ENCODE measurements at places on chromosomes 6 and 20. TPM values are rescaled to one million over a fixed set of nuclear protein-coding genes. Genes with fewer than 3 reads are reported as not detected.

Gene CD109
- 12.6 TPM for total RNA-seq

Gene LPA
- not detected for total RNA-seq

Gene ETV7
- total RNA-seq = 2.6 TPM

Gene BCAS4
- 7.7 TPM for total RNA-seq

Gene CTSZ
- total RNA-seq = 242 TPM

Gene MUCL3
- 13.8 TPM for total RNA-seq

Gene EYA2
- total RNA-seq = 3.8 TPM

Gene GHRH
- not detected for total RNA-seq

Gene TFAP2D
- total RNA-seq = not detected

Gene PLEKHG1
- 8.4 TPM for total RNA-seq

Gene PTPRT
- not detected for total RNA-seq

Gene MRAP2
- 67.5 TPM for total RNA-seq

Gene PCK1
- 0.56 TPM for total RNA-seq

Gene GRM1
- total RNA-seq = 0.54 TPM

Gene KIFC1
- 0.81 TPM for total RNA-seq

Gene CPNE5
- 1.6 TPM for total RNA-seq

DNA sequence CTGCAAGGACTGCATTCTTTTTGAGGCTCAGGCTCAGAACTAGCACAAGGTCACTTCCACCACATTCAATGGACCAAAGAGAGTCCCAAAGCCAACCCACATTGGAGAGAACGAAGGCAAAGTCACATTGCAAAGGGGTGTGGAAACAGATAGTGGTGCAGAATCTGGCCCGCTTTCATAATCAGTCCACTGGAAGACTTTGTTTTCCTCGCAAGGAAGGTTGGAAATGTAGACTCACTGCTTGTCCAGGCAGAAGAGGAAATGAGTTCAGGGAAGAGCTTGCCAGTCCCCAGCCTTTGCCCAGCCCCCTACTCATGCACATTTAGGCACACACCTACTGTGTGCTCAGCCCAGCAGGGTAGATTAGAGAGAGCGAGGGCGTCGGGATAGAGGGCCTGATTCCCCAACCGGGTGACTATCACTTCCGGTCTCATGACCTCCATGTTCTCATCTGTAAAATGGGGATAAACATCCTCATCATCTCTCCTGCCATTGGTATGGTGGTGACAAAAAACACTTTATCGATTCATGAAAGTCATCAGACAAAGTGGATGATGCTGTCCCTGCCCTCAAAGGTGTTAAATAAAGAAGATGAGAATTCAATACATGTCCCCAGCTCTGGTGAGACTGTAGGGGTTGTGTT lies 24.3 kb upstream of the CCN5 start:
- DNase-seq = no peak

GRCh38 chr6:158158123-158158522 lies 9.9 kb downstream of the SERAC1 start:
- DNase-seq = no peak

GRCh38 chr6:143200167-143200770 lies 139.6 kb downstream of the AIG1 start:
- DNase-seq = no peak

DNA sequence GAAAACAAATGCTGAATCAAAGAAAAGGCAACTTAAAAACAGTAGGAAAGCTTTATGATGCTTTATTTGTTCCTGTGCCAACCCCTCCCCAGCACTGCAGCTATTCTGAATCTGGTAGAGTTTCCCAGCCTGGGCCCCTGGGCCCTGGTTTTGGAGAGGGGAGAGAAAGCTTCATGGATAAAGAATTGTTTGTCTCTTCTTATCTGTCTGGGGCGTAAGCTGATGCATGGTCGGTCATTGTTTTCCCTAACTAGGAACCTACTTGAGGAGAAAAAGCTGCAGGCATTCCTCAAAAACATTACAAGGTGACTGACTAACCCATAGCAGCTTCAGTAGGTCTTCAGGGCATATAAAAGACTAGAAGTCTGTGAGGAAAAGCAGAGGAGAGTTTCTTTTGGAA lies 758.1 kb upstream of the EPHA7 start:
- no peak for DNase-seq

DNA sequence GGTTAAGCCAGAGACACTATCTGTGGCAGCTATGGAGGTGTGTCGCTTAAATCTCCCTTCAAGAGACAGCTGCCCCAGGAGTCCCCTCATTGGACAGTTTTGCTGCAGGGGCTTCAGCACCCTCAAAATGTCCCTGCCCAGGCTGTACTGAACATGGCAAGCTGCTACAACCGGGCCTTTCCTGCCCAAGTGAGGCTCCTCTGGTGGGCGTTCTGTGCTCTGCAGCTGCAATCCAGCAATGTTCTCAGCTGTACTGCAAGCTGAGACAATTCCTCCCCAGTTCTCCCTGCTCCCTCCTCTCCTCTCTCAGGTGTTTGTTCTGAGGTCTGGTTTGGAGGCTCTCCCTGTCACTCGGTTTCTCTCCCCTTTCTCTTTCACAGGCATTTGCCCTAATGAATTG lies 190.8 kb upstream of the LAMP5 start:
- no peak for DNase-seq

GRCh38 chr6:63764318-63764916 lies 128.8 kb downstream of the PHF3 start:
- no peak for DNase-seq

GRCh38 chr20:63029358-63030121 lies 22.8 kb upstream of the BHLHE23 start:
- no peak for DNase-seq

DNA sequence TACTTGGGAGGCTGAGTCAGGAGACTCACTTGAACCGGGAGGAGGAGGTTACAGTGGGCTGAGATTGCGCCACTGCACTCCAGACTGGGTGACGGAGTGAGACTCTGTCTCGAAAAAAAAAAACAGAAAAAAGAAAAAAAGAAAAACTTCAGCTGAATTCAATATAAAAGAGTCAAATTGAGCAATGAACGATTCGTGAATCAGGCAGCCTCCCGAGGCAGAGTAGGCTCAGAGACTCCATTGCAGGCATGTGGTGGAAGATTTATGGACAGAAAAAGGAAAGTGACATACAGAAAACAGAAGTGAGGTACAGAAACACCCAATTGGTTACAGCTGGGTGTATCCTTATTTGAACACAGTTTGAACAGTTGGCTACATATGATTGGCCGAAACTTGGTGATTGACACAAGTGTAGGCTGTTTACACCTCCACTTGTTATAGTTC lies 56.3 kb downstream of the HLA-DPB1 start:
- DNase-seq = no peak

DNA sequence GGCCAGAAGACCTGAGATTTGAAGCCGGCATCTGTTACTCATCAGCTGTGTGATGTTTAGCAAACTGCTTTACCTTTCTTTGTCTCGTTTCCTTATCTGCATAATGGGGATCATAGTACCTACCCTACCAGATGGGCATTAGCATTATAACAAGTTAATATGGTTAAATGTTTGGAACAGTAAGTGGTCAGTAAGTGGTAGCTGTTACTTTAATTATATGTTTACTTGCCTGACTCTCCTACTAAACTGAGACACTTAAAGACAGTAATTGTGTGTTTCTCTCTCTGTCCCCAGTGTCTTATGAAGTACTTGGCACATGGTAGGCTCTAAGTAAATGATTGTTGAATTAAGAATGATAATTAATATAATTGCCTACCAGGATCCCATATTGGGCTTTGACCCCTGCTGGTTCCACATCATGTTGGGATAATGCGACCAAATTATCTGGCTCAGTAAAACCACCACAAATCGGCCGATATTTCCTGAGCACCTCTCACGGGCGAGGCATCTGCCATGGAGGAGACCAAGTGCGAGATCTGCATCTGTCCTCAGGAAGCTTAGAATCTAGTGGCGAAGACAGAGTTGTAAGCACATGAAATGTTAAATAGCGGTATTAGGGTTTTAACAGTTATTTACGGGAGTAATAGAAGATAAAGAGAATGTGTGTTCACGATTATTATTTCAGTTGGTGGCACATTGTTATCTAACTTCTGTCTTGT lies 31.4 kb downstream of the PTK7 start:
- no peak for DNase-seq

- DNase-seq = no peak
These were observed 18.2 kb downstream of the VTA1 start for GRCh38 chr6:142165227-142165626.

- no peak for DNase-seq
These were observed 58.6 kb downstream of the SNAI1 start for GRCh38 chr20:50041246-50041873.

DNA sequence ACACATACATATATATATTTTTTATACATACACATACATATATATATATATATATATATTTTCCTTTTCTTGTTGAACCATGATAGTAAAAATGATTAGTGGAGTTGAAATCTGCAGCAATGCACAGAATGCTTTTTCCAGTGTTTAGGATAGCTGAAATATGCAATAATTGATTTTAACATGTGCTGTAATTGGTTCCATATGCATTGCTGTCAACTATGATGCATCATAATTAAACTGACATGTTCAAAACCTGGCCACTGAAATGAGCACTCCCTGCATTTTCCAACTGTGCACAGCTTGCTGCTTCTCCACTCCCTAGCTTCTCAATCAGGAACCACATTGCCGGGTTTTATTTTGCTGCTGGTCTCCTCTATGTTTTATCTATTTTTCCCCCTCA lies 358.3 kb downstream of the PAX1 start:
- DNase-seq = no peak

- no peak for DNase-seq
These were observed 96.1 kb upstream of the MAN1A1 start for GRCh38 chr6:119445666-119446065.

GRCh38 chr20:57298457-57298856 lies 31.1 kb upstream of the SPO11 start:
- no peak for DNase-seq

DNA sequence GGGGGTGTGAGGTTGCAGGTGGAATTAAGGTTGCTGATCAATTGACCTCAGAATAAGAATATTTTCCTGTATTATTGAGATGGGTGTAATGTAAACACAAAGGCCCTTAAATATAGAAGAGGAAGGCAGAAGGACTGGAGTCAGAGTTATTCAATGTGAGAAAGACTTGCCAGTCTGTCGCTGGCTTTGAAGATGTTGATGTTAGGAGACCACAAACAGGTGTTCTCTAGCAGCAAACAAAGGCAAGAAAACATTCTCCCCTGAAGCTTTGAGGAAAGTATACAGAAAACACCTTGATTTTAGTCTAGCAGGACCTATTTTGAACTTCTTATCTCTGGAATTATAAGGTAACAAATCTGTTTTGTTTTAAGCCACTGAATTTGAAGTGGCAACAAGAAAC lies 138.9 kb upstream of the PTPRK start:
- DNase-seq = no peak

GRCh38 chr20:35174458-35175216 lies 2.8 kb downstream of the PROCR start:
- no peak for DNase-seq

GRCh38 chr6:109791301-109791700 lies 100.2 kb downstream of the FIG4 start:
- DNase-seq = no peak

DNA sequence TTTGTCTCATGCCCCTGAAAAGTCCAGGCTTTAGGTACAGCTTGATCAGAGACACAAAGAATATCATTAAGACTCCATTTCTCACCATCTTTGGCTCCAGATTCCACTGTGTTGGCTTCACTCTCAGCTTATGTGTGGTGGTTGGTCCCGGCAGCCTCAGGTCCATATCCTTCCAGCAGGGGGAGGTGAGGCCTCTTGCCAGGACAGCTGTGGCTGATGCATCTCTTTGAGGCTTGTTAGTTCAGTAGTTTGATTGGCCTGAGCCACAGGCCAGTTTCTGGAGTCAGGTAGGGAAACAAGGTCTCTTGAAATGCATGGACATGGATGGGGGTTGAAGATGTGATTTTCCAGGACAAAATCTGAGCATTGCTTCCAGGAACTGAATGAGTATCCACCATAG lies 62.4 kb downstream of the JAG1 start:
- DNase-seq = no peak

DNA sequence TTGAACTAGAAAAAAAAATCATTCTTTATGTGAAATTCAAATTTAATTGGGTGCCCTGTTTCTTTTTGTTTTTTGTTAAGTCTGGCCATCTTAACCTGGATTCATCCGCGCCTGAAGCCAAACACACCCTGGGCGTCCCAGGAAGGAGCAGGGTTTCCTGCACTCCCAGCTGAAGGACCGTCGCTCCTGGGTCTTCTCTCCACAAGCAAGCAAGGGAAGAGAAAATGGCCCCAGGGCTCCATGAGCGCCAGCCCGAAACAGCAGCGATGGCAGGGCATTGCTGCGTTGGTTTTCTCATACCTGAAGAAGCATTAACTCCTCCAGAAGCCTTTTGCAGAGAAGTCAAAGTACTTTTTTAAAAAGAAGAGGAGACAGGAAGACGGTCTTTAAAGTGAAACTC lies 105.4 kb upstream of the AFDN start:
- no peak for DNase-seq

DNA sequence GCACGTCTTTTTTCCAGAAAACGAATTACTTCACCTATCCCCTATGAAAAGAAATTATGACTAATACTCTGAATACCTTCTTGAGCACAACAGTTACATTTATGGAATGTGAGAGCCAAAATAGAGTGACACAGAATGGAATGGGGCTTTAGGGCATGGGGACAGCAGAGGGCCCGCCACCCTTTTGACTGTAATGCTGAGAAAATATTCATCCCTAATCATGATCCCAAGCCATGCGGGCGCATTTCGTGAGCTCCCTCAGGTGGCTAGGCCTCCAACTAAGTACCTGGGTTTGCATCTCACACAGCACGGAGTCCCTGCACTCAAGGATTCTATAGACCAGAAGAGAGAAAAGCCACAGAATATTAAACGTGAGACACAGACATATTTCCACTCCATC lies 212.6 kb downstream of the SOD2 start:
- no peak for DNase-seq

DNA sequence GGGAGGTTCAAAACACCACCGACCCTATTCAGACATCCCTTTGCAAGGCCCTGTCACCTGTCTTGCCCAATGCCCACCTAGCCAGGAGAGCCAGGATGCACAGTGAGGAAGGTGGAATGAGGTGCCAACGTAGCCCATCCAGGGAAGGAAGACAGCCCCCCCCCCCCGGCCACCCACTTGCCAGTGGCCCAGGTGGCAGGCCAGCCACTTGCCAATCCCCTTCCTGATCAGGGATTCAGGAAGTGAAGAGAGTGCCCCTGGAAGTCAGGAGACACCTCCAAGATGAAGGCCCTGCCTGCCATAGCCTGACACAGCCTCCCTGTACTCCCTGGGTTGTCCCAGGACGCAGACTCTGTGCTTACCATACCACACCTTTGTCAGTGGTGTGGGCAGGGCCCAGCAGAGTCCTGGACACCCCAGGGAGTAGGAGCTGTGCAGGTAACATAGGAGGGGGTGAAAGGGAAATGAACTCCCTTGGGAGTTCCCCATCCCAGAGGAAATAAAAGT lies 54.7 kb downstream of the MRPL14 start:
- DNase-seq = no peak

GRCh38 chr6:90187437-90188121 lies 109.1 kb downstream of the BACH2 start:
- no peak for DNase-seq

GRCh38 chr20:59122566-59122919 lies 41.1 kb upstream of the ZNF831 start:
- no peak for DNase-seq

GRCh38 chr6:159119791-159120190 lies 49.4 kb upstream of the FNDC1 start:
- no peak for DNase-seq

All from thoracic aorta (tissue), 2 donors.